ENCODE measurements at places on chromosomes 2 and 18.

GRCh38 chr18:30618567-30618966, 424.0 kb downstream of the DSC3 start:
- DNase-seq, result no peak

- no peak for DNase-seq
These were observed 475 bp downstream of the B3GNT2 start for GRCh38 chr2:62196278-62196901.

DNA sequence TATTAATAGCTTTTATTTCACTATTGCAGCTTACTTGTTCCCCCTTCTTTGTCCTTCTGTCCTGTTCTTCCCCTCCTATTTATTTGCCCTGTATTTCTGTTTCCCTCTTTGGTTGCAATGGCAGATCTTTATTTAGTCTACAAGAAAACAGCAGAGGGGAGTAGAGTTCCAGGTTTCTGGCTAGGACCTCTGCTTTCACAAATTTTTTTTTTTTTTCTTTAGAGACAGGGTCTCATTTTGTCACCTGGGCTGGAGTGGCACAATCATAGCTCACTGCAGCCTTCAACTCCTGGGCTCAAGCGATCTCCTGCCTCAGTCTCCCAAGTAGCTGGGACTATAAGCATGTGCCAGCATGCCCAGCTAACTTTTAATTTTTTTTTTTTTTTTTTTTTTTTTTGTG, 188.1 kb upstream of the SPRED2 start:
- DNase-seq, result no peak

GRCh38 chr2:203774760-203775159, 68.3 kb downstream of the CD28 start:
- no peak for DNase-seq

GRCh38 chr18:1408376-1408775, 503.7 kb downstream of the ADCYAP1 start:
- DNase-seq, result no peak

DNA sequence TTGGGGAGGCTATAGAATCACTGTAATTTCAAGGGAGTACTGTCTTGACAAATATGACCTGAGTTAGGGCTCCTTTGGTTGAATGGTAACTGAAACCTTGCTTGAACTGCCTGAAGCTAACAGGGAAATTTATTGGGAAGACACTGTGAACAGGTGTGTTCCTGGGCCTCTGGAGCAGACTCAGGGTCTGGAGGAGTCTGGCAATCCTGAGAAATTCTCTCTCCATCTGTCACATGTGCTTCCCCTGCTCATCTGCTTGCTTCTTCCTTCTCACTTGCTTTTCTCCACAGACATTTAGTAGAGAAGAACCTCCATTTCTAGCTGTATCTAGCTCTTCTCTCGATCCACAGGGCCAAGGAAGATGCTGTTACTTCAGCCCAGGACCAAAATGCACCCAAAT, 476.5 kb downstream of the LRP1B start:
- DNase-seq, result no peak

- no peak for DNase-seq
These were observed 70.3 kb upstream of the GPC1 start for GRCh38 chr2:240364961-240365775.

DNA sequence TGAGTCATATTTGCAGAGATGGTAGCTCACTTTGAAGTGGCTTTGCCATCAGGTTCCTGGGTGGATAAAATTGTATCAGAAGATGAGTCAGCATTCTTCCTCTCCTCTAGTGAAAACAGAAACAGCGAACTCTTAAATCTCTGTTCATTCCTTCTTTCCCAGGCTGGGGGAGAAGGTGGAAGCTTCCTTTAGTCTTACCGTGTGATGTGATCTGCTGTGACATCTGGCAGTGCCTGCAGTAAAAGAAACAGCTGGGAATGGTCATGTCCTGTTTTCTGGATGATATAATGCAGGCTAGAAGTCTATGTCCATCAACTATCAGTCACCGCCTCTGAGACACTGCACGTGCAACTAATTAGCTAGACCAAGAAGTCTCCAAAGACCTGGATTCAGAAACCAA, 171.6 kb downstream of the VAPA start:
- DNase-seq, result no peak

DNA sequence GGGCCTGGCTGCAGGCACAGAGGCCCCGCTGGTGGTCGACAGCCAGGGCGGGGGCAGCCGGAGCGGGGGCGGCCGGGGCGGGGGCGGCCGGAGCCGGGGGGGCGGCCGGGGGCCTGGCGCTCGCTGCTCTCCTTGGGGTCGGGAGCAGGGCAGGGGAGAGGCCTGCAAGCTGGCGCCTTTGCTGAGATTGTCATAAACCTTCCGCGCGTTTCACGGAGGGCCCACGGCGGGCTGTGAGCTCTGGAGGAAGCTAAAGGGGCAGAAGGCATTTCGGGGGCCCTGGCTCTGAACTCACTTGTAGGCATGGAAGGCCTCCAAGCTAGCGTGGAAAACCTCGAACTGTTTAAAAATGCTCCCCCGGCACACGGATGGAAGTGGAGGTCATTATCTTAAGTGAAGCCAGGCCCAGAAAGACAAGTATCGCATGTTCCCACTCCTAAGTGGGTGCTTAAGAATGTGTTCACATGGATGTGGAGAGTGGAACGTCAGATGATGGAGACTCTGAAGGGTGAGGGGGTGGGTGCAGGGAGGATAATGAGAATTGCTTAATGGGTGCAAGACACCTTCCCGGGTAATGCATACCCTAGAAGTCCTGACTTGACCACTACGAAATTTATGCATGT, 629 bp downstream of the PRELID3A start:
- DNase-seq, result no peak

DNA sequence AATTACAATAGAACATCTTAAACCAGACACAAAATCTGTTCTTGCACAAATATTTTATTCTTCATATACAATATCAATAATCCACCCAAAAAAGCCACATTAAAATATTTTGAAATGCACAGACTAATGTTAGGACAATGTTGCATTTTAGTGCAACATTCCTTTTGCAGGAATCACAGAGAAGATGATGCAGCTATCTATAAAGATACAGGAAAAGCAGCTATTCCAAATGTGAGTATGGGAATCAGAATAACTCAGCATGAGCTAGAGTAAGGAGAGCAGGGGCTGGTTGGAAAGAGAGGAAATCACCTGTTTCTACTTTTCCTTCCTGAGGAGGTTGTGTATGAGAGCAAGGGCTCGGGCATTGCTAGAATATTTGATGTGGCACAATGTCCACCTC, 4.8 kb downstream of the C2orf66 start:
- DNase-seq, result no peak

GRCh38 chr2:209505410-209505809, 81.6 kb downstream of the MAP2 start:
- DNase-seq, result no peak

- DNase-seq, result no peak
These were observed 18.3 kb upstream of the TLK1 start for GRCh38 chr2:171178993-171179392.

DNA sequence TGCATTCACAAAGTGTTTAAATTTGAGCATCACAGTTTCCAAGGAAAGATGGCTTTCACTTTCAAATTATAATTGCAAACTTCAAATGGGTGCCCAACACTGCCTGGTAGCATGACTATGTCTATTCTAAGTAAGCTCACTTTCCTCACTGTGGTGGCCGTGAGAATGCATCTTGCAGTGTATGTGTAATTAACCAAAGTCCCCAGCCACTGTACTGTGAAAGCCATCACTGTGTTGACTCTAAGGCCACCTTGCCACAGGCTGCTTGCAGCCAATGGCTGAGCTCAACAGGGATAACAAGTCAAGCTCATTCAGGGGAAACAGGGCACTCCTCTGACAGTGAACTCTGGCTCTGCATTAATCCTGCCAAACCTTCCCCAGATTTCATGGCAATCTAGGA, 43.3 kb upstream of the LGALSL start:
- DNase-seq, result no peak

GRCh38 chr18:44424645-44425035, 256.0 kb upstream of the SETBP1 start:
- no peak for DNase-seq

GRCh38 chr18:10194592-10194991, 259.8 kb upstream of the APCDD1 start:
- DNase-seq, result no peak

DNA sequence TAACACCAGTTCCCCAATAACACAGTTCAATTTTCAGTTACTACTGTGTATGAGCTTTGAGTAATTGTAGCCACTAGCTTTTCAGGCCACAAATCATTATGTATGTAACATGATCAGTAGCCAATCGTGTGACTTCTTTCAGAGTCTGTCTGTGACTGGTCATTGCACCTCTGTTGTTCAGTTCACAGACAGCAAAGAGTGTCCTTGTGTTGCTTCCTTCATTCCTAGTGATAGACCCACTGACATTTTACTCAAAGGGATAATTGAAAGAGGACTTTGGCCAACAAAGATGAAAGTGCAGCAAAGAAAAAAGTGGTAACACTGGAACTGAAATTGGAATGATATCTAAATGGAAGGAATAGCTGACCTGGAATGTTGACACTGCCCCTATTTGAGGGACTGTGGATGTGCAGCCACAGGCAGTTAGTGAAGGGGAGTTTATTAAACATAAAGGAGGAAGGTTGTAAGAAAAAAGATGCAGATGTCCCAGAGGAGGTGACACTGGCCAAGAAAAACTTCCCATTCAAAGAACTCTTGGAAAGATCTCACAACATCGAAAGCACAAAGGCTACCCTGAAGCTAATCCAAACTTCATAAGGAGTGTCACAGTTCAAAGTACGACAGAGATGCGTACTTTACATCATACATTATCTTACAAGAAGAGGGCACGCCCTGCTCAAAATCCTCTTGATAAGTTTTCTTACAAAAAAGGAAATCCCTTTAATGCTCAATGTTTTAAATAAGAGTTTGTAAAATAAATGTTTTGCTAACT, 19.3 kb downstream of the TTC39C start:
- DNase-seq, result no peak

DNA sequence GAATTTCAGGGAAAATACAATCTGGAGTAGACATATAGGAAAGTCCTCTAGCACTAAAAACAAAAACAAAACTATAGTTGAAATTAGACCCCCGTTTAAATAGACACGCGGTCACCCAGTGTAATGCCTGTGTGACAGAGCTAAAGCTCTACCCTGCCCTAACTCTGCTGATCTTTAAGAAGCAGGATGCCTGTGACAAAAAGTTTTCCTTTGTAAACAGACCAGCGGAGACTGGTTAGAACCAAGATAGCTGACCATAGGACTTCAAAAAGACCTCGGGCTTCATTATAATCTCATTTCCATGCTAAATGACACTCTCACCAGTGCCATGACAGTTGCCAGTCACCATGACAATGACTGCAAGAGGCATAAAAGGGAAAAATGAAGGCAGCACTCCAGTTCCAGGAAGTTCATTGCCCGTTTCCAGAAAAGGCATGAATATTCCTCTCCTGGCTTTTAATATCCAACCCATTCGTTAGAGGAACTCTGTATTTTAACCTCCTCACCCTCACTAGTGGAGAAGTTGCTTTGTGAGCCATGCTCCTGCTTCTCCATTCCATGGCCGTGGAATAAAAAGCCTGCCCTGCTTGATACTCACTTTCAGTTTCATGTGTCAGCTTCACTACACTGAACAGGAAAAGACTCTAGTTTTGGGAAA, 157.2 kb upstream of the COPS8 start:
- DNase-seq, result no peak

- DNase-seq, result no peak
These were observed 801.0 kb downstream of the TDRD15 start for GRCh38 chr2:21924640-21925285.

GRCh38 chr2:85503851-85504777, 34.9 kb upstream of the MAT2A start:
- peak; percentile 68 for DNase-seq

DNA sequence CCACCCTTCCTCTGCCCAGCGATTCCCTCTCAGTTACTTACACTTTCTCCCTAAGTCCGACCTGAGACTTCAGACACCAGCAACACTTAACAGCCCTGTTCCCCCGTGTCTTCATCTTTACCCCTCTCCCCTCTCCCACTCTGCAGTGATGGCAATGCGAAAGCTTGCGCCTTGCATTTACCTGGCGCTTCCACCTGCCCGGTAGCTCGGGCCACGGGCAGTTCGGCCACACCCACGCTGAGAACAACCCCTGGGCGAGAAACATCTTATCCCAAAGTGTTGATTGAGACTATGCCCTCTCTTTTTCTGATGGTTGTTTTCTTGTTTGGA, 558 bp downstream of the DNAJC10 start:
- no peak for DNase-seq

- DNase-seq, result no peak
These were observed 1071.7 kb downstream of the RPIA start for GRCh38 chr2:89763254-89763580.

- peak; percentile 65 for DNase-seq
These were observed 305.5 kb downstream of the IKZF2 start for GRCh38 chr2:212845941-212846340.

- DNase-seq, result no peak
These were observed 198.5 kb downstream of the UBE2E3 start for GRCh38 chr2:181178823-181179412.

GRCh38 chr2:127105656-127106456, 1.1 kb downstream of the BIN1 start:
- DNase-seq, result no peak

All from skeletal muscle cell (primary cell).